ENCODE measurements at places on chromosomes 1 and 21.

DNA sequence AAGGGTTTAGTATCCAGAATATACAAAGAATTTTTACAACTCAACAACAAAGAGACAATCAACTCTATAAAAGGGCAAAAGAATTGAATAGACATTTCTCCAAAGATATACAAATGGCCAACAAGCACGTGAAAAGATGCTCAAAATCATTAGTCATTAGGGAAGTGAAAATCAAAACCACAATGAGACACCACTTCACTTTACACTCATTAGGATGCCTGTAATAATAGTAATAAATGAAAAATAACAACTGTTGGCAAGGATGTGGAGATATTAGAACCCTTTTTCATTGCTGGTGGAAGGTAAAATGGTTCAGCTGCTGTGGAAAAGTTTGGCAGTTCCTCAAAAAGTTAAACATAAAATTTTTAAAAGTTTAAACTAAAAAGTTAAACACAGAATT is 7.0 kb upstream of the ABCD3 start:
- DNase-seq = no peak

DNA sequence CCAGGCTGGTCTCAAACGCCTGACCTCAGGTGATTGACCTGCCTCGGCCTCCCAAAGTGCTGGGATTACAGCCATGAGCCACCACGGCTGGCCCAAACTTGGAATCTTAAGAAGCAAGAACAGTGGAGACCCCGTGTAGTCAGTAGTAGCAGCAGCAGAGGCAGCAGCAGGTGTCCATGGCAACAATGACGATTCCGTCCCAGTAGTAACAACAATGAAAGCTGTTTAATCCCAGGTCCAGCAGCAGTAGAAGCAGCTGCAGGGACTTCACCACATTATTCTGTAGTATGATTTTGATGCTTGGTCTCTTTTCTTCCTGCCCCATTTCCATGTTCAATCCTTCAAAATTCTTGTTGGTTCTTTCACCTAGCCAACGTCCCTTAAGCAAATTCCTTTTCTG is 69.6 kb upstream of the KCTD3 start:
- DNase-seq = no peak

- no peak for DNase-seq
Observed at GRCh38 chr1:18978706-18979105, 22.2 kb upstream of the IFFO2 start.

DNA sequence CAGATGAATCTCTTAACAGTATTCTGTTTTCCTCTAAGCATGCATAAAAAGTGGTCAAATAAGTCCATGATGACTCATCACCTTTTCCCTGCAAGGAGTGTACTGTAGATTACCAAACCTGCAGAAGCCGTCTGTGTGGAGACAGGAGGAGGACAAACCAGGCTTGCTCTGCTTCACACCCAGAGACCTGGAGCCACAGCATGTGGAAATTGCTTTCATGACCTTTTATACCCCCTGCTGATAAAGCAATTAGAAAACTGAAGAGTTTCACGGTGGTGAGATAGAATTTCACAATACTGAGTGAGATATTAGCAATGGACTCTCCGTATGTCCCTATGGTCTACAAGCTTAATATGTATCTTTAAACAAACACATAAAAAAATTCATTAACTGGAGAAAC is 9.4 kb downstream of the CORT start:
- DNase-seq = no peak

GRCh38 chr1:210597555-210598134 is 268.9 kb downstream of the HHAT start:
- no peak for DNase-seq

- peak; percentile 45 for DNase-seq
Observed at GRCh38 chr1:155134880-155135414, 705 bp upstream of the SLC50A1 start.

DNA sequence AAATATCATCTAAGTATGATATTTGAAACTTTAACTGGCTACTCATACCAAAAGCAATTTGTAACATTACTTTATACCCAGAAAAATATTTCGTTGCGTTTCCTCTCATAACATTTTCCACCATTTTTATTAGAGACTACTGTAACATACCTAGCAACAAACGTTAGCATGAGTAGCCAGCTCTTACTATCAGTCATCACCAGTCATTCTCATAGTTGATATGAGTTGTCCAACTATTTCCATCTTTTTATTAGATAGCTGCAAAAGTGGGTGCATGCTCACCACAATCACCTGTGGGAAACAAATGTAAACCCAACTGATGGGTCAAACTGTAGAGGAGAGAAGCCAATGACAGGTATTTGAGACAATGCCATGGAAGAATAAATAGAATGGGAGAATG is 114.6 kb downstream of the AKT3 start:
- DNase-seq = no peak

DNA sequence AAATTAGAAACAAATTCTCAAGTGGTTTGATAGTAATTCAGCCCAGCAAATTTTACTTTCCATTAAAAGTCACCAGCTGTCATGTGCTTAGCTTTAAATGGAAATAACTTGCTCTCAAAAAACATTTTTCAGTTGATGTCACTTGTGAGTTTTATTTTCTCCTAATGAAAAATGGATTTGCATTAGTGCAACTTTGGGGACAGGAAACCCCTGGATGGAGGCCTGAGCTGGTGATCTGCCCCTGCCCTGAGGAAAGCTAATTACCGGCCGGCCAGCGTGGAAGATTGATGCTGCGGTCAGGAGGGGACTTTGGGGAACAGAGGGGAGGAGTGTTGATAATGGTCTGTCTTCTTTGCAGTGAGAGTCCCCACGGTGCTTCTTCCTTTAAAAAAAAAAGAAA is 66.8 kb upstream of the ANGPTL1 start:
- no peak for DNase-seq
